ENCODE measurements at places on chromosomes 7 and 10.

DNA sequence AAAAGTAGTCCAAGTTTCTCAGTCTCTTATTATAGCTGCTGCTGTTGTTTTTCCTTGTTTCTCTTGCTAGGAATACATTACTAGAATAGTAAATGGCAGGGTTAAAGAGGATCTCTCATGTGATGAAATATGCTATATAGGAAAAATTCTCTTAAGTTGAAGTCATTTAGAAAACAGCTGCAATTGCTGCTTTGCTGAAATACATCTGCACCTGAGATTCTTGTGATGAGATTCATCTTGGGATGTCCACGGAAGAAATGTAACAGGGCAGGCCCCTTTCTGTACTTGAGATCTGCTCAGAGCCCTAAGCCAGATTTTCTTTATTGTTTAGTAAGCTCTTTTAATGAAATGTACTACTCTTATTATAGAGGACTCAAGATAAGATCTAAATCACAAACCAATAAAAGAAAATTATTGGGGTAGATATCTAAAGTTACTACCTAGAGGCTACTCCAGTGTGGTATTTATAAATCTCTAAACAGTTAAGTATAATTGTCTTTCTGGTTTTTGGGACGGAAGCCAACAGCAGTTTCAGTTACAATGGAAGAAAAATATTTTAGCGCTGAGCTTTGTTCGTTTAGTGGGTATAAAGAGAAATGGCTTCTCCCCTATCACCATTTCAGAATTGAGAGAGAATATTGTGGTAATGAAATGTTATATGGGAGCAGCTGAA is 701.5 kb downstream of the KCNMA1 start:
- DNase-seq = no peak

DNA sequence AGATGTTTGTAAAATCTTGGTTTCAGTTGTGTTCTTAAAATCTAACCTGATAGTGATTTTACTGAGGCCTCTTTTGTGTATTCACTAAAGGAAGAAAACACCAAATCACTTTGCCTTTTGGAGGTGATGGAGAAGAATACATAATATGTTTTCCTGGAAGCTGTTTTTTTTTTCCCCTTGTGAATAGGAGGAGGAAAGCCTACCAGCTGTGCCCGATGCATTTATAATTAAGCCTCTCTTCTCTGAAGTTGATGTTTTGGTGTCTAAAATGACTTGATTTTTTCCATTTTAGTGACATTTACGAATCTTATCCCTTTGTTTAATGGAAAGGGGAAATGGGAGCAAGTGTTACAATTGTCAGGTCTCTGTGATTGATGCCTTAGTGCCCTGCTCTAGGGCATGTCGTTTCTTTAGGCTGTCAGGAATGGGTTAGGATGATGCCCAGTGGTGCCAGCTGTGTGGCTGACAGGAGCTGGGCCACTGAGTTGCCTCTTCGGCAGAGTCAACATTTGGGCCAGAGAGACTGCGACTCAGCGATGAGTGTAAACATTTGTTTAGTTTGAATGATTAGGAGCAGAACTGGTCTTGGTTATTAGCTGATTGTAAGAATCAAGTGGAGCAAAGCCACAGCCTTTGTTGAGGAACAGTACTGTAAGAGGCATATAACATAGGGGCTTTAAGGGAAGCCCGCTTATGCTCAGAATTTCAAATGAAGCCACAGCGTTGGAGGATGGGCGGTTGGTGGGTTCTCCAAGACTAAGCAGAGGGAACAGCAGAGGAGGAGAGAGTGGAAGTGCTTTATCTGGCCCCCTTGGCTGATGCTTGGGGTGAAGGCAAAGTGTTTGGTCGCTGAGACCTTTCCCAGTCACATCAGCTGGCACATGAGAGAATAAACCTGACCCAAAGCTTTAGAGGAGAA is 81.6 kb downstream of the CDK14 start:
- no peak for DNase-seq

- DNase-seq = no peak
These were observed 89.9 kb downstream of the CDH23 start for GRCh38 chr10:71486484-71487114.

- DNase-seq = no peak
These were observed 17.7 kb upstream of the IFIT1B start for GRCh38 chr10:89360157-89360556.

- DNase-seq = no peak
These were observed 281.5 kb downstream of the ARL4A start for GRCh38 chr7:12968836-12969422.

DNA sequence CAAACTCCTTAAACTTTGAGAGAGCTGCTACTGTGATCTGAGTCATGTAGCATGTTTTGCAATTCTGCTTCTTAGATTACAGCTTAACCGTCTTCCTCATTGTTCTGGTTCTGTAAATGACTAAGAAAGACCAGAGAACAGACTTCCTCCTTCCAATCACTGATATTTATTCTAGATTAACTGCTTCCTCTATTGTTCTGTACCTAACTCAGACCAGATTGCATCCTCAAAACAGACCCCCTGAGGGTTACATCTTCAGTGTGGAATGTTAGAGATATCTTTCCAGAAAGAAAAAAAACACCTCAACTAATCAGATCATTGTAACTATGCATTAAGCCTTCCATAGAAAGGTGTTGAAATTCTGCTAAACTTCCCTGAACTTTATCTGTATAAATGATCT is 5.7 kb upstream of the PIP start:
- no peak for DNase-seq

DNA sequence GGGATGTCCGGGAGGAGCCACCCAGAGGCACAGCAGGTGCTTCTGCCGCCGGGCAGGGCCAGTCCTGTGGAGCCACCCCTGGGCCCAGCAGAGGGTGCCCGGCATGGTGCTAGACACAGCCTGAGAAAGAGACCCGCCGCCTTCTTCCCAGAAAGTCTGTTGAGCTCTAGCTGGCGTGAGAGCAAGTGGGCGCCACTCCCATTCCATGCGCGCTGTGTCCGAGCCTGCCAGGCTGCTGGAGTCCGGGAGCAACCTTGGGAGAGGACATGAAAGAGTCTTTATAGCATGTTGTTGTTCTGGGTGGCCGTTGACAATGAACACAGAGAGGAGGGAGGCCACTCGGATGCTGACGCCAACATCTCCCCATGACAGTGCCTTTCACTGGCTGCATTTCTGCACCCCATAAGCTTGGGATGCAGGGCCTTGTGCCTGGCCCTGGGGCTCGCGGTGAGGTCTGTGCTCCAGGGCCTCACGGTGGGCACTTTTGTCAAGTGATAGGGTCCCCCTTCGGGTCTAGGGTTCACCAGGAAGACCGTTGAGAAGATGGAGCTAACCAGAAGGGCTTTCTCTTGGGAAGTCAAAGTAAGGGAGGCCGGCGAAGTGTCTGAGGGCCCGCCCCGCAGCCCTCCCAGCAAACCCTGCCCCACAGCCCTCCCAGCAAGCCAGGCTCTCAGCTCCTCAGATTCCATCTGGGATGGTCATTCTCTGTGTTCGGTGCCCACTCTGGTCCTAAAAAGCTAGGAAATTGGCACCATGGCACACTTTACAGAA is 47.3 kb downstream of the NKX6-2 start:
- DNase-seq = no peak
